ENCODE measurements at places on chromosomes 1 and 21.

- no peak for DNase-seq
Measured at GRCh38 chr21:36186506-36187399, 30.1 kb downstream of the DOP1B start.

DNA sequence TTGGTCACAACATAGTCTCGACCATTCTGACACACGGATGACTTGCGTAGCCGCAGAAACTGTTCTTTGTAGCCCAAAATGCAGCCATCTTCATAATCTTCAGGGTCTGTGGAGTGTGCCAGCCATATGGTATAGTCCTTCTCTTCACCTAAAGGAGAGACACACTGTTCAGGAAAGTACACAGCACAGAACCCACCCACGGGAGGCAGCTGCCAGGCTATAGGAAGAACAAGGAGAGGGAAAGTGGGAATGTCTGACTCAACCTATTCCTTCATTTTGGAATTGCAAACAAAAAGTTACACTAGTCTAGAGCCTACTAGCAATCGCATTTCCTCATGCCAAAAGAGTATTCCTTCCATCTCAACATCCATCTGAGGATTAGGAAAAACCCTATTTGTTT lies 16.2 kb upstream of the MYBPHL start:
- DNase-seq: no peak

DNA sequence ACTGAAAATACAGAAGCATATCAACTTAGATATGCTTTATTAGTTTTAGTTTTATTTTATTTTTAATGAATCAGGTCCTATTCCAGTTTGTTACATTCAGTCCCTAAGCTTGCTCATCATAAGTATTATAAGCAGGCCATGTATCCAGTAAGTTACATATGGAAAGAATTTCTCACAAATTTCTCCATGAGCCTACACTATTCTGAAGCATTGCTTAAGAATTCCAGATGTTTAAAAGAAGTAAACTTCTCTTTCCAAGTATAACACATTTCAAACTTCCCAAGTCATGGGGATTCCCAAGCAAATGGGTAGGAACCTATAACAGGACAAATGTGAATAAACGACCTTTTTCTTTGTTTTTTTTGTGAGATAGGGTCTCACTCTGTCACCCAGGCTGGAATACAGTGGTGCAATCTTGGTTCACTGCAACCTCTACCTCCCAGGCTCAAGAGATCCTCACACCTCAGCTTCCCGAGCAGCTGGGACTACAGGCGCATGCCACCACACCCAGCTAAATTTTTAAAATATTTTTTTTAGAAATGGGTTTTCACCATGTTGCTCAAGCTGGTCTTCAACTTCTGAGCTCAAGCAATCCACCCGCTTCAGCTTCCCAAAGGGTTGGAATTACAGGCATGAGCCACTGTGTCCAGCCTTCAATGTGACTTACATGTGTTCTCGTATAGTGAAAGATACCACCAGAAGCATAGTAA lies 39.0 kb downstream of the ST7L start:
- DNase-seq: no peak

GRCh38 chr1:205977402-205978014 lies 25.7 kb downstream of the RAB7B start:
- DNase-seq: peak; percentile 81

DNA sequence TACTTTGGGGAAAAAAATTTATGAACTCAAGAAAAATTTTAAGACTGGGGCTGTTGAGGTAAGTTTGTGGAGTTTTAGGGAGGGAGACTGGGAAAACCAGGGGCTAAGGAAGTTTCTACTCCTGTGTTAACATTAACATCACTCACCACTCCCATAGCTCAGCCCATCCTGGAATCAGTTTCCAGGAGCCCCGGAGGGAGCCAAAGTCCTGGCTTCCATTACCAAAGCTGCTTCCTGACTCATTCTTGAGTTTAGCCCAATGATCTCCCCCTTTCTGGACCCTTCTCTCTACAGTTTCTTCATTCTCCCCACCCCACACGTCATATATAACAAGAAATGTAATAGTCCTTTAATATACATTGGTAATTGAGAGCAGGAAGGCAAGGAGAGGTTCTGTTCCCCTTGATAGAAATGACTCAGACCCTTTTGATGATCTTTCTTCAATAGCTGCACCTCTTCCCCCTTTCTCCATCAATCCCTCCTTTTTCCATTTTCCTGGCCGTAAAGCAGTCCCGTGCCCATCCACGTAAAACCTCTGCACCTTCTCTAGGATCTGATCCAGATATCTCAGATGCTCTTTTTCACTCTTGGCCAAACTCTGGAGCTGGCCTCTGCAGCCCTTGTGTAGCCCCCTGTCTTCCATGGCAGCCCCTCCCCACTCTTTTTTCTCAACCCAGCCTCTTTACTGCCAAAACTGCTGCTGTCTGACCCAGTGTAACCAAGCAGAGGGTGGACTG lies 4.6 kb upstream of the PIAS3 start:
- no peak for DNase-seq

DNA sequence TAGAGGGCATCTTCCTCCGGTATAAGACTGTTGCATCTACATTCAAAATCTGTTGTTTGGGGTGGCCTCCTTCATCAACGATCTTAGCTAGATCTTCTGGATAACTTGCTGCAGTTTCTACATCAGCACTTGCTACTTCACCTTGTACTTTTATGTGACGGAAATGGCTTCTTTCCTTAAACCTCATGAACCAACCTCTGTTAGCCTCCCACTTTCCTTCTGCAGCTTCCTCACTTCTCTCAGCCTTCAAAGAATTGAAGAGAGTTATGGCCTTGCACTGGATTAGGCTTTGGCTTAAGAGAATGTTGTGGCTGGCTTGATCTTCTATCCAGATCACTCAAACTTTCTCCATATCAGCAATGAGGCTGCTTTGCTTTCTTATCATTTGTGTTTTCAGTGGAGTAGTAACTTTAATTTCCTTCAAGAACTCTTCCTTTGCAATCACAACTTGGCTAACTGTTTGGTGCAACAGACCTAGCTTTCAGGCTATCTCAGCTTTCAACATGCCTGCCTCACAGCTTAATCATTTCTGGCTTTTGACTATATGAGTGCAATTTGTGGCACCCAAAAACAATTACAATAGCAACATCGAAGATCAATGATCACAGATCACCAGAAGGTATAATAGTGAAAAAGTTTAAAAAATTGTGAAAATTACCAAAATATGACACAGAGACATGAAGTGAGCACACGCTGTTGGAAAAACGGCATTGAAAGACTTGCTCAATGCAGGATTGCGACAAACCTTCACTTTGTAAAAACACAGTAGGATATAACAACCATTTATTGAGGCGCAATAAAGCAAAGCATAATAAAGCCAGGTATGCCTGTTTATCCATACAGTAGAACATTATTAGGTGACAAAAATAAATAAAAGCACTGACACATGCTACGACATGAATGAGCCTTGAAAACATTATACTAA lies 56.7 kb upstream of the GFI1 start:
- no peak for DNase-seq

DNA sequence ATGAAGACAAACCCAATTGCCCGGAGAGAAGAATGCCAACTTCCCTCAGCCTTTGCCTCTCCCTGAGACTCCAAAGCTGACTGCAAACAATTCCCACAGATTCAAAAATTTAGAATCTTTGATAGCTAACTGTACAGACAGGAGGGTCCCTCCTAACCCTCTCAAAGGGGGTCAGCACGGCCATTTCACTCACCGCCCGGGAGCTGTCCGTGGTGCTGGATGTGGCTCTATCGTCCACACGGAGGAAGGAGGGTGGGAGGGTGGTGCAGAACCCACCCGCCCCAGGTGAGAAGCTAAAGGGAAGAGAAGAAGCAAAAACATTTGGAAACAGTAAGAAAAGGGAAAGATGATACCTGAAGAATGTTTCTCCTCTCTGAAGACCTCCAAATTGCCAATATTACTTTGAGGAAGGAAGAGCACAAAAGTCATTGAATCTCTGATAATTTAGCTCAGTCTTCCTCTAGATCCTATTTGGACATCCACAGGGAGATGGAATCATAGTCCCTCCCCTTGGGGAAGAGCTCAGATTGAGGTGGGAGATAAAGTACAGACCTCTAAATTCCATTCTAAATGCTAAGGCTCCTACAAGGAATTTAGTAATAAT lies 45.6 kb downstream of the RHBG start:
- peak; percentile 39 for DNase-seq

- no peak for DNase-seq
Measured at GRCh38 chr1:41852091-41852490, 66.6 kb downstream of the HIVEP3 start.

GRCh38 chr1:198253668-198254067 lies 96.9 kb downstream of the NEK7 start:
- DNase-seq: no peak

- no peak for DNase-seq
Measured at GRCh38 chr21:10627316-10627863, 106.0 kb downstream of the TPTE start.

GRCh38 chr1:7932524-7933138 lies 8.0 kb downstream of the TNFRSF9 start:
- DNase-seq: no peak

DNA sequence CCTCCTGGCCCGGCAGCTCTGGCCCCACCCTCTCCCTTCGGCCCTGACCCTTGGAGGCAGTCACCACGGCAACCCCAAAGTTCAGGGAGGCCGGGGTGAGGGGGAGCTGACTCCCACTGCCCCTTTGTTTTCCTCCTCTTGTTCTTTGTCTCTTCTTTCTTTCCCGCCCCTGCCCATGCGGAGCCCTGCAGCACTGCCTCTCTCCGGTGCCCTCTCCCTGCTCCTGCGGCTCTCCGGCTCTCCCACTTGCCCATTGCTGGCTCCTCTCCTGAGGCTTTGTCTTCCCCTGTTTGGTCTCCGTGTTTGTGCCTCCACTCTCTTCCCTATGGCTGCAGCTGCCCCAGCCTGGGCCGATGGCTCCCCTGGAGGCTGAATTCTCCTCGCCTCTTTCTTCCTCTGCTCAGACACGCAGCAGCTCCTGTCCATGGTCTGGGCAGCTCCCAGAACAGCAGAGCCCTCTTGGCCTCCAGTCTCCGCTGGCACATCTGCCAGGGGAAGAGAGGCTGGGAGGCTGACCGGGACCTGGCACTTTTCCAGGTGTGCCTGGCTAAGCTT lies 5.8 kb downstream of the CELSR2 start:
- no peak for DNase-seq

GRCh38 chr1:225651872-225652728 lies 823 bp downstream of the ENAH start:
- DNase-seq: no peak

DNA sequence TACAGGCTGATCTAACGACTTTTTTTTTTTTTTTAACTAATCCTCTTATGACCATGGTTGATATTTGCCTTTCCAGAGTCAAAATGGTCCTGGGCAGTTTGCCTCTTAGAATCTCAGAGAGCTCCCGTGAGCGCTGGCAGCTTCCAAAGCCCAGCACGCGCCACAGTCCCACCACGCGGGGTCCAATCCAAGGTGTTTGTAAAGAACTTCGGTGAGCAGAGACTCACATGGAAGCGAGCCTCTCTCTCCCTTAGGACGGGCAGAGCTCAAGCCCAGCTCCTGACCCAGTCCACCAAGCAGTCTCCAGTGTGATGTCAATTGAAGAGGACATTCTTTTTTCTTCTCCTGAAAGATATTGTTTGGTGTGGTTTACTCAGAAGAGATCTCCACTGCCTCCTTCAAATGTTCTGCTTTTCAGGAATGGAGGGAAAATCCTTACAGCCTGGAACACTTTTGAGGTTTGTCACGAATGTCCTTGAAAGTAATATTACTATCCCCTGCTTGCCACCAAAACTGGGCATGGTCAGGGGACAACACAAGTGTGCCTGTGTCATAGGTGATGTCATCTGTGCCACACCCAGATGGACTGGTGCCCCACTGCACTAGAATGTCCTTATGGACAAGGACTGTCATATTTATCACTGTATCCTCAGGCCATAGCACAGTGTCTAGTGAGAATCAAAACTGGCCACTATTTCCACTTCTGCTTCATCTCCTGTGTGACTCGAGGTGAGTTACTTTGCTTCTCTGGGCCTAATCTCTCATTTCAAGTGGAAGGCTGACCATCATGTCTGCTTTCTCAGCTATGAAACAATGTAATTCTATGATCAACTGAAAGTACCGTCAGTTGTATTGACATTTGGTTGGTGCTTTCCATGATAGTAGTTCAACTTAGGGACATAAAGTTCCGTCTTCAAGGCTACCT lies 97.4 kb upstream of the EDEM3 start:
- DNase-seq: no peak

- no peak for DNase-seq
Measured at GRCh38 chr1:153638261-153638660, 4.4 kb downstream of the CHTOP start.

DNA sequence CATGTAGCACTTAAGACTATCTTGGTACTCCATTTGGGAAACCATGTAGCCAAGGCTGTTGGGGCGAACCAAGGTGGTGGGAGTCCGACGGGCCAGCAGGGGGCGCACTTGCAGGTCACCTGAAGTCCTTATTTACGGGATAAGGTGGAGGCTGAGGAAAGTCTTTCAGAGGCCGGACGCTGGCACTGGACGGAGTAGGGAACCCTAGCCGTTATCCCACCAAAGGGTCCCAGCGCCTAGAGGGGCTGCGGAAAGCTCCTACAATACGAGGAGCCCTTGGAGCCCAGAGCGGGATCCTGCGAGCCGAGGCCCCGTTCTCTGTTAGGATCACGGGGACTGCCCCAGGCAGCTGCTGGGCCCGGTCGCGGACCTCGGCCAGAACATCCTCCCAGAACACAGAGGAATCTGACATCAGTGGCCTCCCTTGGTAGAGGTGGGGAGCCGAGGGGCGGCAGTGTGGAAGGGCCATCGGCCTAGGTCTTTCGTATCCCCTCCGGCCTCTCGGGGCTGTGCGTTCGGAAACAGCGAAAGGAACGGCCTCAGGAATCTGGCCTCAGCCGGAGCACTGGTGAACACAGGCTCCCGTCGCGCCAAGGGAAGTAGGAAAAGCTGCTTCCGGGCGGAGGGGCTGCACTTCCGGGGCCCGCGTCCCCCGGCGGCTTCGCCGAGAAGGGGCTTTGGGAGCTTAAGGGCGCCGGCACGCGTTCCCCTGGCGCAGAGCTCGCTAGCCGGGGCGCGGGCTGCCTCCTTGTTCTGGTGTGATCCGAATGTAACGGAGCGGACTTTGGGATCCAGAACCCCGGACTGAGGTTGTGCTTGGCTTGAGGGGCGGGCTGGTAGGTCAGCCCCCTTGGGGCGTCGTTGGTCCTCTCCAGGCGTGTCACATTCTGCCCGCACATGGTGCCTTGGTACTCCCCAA lies 29.9 kb upstream of the RPTN start:
- peak; percentile 84 for DNase-seq

DNA sequence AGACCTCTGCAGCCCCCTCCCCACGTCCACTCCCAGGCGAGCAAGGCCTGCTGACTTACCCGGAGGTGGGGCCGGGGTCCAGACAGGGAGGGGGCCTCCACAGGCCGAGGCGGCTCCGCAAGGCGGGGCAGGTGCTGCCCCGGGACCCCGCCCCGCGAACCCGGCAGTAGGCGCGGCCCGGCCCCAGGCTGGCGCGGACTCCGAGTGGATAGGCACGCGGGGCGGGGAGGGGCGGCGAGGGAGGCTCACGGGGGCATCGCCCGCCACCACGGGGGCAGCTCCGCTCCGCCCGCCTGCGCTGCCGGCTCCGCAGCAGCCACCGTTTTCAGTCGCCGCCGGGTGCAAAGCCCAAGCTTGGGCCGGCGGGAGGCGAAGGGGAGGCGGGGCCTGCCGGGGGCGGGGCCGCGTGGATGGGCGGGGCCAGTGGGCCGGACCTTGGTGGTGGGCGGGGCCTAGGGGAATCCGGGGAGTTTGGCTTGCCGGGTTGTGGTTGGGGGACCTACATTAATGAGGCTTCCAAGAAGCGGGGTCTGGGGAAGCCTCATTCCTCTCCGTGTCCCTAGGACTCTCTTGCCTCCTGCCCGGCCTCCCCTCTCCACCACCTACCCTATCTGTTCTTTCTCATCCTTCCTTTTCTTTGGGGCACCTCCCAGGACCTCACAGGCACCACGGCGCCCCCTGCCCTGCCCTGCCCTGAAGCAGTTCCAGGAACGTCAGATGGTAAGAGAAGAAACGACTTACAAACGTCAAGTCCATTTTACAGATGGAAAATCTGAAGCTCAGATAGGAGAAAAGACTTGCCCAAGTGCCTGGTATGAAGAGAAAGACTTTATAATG lies at the start of gene RIMS3:
RIMS3 (minus strand) TSS at position 348 of the 837 bp plus-strand sequence. CDS start 23,757 bp downstream, outside the sequence.
- DNase-seq: peak; percentile 87
